Fibroblast of skin of right biceps (primary cell): ENCODE measurements at places on chromosomes 6 and 20.

DNA sequence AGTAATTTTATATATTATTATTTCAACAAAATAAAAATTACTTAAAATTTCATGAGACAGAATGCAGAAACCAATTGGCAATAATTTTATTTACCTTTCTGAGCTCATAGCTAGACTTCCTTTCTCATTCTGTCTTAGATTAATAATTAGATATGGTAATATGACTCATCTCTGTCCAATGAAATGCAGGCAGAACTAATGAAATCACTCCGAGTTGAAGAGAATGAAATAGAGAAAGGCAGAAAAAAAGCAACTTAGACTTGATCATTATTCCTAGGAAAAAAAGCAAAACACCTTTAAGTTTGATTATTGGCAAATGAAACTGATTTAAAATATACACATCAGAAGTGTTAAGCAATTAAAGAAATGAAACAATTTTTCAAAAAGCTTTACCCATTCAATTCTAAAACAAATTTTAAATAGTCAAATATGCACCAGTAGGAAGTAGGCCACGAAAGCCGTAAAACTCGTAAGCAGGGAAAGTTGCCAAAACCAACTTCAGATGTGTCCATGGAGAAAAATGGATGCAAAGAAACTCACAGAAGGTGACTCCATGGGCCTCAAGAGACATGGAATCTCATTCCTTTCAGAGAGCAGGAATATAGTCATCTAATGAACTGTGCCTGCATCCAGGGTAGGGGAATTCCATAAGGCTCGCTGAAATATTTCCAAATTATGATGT, 293.8 kb upstream of the RGS17 start:
- peak; percentile 25 for DNase-seq

GRCh38 chr6:116571683-116572000, 338 bp downstream of the RWDD1 start:
- DNase-seq = no peak

GRCh38 chr20:33233129-33233774, 2.5 kb upstream of the BPIFA1 start:
- DNase-seq = no peak

DNA sequence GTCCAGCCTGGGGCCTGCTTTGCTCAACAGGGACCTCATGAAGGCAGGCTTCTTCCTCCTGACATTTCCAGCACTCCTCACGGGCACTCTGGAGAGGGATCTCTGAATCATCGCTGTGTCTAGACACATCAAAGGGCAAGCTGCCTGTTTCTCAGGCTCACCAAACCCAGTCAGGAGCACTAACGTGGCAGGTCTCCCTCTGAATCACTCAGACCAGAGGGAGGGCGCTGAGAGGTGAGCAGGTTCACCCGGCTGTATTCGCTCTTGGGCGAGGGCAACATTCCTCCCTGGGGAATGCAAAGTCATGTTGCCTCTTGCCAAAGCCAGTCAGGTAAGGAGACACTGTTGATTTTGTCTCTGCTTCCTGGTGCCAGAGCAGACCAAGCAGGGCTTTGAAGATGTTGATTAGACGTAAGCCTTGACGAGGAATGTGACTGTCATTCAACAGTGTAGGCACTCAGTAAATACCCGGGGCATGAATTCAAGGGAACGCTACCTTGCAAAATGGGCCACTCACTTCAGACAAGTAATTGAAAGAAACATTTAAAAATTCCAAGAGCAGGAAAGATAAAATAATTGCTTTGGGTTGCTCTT, 50.1 kb downstream of the CYP24A1 start:
- peak; percentile 97 for DNase-seq
